Stimulated activated CD8-positive, alpha-beta memory T cell treated with anti-CD3 and anti-CD28 coated beads, Interleukin-15, amount 100 ng/mL, for 4 hours (primary cell): ENCODE measurements at places on chromosomes 6 and 20.

DNA sequence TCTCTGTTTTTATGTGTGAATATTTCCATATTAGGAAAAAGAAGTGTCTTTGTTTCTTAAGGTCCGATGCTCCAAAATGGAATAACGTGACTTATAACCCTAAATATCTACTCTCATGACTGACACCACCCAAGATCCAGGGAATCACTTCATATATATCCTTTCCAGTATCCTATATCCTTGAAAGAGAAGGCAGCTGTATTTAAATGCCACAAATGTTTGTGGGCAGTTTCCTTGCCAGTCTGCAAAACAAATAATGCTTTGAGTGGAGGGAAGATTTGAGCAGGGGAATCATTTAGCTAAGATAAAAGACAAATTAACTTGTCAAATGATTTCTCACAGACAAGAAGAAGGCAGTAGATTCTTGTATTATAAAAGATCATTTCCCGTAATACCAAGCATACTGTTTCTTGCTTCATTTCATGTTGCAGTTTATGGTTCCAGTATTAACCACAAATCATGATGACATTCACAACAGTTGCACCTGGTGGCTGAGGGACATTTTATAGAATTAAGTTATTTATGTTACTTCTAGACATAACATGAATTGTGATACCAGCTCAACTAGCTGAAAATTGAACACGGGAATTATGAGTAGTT is 30.0 kb upstream of the FABP7 start:
- DNase-seq = no peak

GRCh38 chr6:97304701-97305100 is 21.7 kb upstream of the MMS22L start:
- no peak for DNase-seq

DNA sequence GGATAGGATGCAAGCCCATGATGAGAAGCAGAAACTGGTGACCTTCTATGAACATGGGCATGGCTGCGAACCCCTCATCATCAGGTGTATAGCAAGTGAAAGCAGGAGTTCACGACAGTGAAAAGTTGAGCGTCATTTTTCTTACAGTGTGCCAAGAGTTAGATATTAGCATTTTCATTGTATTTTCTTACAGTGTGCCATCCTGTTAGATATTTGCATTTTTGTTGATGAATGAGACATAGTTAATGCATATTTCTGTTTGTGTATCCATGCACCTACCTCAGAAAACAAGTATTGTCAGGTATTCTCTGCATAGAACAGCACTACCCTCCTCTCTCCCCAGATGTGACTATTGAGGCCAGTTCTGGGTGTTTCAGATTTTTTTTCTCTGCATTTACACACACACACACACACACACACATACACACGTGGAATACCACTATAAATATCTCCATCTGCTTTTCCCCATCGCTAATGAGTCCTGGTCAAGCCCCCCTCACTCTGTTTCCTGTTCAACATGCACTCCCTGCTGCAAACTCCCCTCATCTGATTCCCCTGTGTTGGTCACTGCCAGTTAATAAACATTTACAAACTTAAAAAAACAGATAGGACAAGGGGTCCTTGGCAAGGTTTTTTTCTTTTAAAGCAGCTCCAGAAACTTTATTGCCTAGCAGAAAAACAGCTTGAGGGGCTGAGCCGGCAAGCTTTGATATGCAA is 41.7 kb downstream of the PLN start:
- no peak for DNase-seq

GRCh38 chr6:84074988-84075781 is 41.6 kb downstream of the MRAP2 start:
- no peak for DNase-seq

DNA sequence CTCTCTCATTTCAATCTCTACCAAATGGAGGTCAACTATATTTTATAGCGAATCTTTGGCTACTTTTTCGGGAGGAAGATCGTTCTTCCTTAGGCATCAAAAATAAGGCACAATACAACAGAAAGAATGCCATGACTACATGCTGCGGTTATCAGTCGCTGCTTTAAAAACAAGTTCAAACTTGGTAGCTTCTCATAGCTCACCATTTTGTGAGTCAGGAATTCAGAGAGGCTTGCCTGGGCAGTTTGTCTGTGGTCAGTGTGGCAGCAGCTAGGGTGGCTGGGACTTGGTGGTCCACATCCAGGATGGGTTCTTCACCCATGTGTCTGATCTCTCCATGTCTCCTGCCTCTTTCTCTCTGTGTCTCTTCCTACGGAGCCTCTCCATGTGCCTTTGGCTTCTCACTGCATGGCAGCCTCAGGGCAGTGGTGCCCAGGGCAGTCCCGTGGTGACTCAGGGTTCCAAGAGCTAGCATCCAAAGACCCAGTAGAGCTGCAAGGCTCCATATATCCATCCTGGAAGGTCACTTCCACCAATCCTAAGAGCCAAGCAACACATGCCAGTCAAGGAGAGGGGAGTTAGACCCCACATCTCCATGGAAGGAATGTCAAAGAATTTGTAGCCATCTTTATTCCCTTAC is 10.4 kb downstream of the SCML4 start:
- no peak for DNase-seq

GRCh38 chr6:139597771-139598755 is 223.6 kb upstream of the CITED2 start:
- no peak for DNase-seq

DNA sequence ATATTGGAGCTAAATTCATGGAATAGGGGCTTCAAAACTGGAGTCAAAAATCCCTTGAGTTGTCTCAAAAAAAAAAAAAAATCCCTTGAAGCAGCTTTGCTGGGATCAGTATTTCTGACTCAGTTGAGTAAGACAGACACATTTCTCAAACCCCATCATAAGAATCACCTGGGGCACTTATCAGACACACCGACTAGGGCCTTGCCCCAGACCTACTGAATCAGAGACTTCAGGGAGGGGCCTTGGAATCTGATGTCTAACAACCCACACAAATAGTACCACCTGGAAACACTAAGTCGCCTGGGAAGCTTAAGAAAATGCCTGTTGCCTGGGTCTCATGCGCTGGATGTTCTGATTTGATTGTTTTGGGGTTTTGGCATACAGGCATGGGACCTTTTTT is 44.9 kb upstream of the RNF144B start:
- no peak for DNase-seq

DNA sequence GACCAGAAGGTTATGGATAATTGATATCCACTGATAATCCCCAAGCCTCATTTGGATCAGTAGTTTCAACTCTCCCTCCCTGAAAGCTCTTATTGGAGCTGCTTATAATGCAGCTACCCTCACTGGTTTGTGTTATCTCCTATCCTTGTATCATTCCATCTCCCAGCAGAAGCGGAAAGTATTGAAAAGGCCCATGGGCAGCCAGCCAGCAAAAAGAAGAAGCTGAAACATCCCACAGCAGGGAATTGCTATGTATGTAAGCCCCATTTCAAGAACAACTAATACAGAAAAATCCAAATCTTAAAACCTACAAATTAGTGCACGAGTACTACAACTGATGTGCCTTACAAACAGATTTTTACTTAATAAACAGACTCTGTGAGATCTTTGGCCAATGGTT is 269.0 kb upstream of the ECI2 start:
- no peak for DNase-seq

DNA sequence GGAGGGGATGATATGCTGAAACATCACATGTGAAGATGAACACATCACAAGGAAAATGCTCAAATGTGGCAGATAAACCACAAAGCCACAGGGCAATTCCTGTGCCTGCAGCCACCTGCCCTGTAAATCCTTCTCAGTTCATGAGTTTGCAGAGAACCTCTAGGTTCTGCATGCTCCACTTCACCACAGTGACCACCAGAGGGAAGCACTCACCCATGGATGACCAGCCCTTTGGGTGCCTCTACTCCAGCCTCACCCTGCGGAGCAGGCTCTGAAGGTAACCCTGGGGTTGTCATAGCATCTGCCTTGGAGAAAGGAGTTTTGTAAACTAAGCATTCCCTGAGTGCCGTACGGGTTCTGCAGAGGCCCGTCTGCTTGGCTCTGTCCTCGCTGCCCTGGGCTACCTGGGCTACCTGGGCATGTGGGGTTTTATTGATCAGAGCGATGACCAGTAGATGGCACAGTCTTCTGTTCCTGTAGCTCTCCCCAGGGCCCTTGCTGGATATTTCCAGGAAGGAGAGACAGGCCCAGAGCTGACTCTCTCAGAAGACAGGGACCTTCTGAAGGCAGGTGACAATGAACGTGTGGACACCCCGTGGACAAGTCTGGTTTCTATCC is 31.7 kb upstream of the CST1 start:
- DNase-seq = no peak

DNA sequence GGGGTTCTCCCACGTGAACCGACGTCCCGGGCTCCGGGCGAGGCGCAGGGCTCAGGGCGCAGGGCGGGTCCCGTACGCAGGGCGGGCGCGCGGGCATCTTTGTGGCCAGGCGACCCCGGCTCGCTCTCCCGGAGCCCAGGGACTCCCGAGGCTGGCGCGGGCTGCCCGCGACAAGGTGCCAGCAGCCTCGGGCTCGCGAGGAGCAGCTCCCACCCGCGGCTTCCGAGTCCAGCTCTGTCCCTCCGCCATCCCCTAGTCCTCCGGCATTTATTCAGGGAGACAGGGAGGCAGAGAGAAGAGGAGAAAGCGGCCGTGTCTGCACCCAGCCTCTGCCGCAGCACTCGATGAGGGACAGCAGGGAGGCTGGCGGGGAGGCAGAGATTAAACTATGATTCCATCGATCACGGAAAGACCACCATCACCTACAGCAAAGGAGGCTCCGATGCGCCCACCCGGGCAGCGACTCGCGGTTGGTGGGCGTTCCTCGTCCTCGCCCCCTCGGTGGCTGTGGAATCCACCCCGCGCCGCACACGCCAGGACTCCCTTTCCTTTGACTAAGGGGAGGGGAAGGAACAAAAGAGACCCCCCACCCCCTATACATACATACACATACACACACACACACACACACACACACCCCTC is 1.1 kb downstream of the RGS17 start:
- DNase-seq = no peak

DNA sequence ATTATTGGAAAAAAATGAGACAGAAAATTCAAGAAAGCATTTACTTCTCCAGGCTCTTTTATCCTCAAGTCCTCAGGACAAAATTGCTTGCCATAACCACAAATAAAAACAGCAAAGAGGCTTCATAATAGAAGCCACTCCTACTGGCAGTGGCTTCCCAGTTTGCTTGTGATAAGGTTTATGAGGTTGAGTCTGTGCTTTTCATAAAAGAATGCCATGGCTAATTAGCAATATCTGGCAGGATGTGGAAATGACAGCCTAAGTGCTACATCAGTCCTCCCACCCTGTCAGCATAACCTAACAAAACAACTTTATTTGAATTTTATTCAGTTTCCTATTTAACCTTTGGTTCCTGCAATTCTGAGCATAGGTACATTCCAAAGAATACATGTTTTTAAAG is 80.9 kb upstream of the HTR1E start:
- DNase-seq = no peak

DNA sequence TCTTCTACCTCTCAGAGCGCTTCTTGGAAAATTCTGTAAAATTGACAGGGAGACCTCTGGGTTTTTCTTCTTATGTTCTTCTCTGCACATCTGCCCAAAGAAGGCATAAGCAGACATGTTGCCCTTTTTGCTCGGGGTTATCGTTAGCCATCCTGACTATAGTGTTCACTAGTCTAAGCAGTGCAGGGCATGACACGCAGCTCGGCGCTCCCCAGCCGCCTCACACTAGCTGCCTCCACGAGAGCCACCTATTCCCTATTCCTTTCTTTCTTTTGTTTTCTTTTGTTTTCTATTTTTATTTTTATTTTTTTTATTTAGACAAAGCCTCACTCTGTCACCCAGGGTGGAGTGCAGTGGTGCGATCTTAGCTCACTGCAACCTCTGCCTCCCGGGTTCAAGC is 100.2 kb upstream of the OPRM1 start:
- no peak for DNase-seq

GRCh38 chr20:23361119-23361475 is 885 bp upstream of the GZF1 start:
- DNase-seq = no peak

DNA sequence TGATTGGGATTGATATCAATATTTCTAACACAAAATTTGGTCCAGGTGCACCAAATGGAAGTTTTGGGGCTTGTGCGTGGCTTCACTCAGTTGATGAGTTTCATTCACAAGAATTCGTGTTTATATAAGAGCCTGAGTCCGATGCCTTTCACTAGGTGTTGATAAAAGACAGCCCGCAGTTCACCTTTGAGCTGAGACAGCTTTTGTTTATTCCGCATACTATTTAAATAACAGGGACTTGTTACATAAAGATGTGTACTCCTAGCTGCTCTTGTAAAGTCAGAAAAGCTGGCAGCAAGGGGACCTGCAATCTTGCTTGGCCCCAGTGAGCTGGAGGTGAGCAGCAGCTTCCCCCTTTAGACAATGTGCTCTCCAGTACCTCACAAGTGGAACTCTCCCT is 19.0 kb upstream of the NRN1 start:
- no peak for DNase-seq

DNA sequence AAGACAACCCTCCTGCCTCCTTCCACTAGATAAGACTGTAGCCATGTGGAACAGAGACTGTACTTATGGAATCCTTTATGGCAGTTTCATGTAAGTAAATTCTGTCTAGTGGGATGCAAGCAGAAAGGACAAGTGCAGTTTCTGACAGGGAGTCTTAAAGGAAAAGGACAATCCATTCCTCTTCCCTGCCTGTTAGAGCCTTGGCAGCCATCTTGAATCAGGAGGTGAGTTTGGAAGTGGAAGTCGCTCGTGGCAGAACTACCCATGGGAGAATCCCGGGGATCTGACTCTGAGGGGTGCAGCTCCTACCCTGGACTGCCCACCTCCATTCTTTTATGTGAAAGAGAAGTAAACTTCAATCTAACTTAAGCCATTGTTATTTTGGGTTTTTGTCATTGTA is 61.4 kb upstream of the AKAP12 start:
- DNase-seq = no peak

DNA sequence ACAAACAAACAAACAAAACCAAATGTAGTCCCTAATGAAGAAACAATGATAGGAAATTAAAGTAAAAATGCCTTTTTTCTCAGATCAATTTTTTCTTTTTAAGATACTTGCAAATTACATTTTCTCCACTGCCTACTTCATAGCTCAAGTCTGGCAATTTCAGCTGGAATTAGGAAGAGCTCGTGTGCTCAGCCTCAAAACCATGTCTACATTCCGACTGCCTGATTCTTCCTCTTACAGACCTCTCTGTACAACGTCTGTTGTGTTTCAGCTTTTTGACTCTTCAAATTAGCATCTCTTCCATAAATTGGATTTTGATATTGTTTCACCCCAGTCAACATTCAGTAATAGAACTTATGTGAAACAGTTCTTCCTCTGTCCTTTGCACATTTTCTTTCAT is 9.3 kb upstream of the EDN1 start:
- no peak for DNase-seq

GRCh38 chr6:143726015-143726647 is 48.4 kb downstream of the PHACTR2 start:
- DNase-seq = no peak

DNA sequence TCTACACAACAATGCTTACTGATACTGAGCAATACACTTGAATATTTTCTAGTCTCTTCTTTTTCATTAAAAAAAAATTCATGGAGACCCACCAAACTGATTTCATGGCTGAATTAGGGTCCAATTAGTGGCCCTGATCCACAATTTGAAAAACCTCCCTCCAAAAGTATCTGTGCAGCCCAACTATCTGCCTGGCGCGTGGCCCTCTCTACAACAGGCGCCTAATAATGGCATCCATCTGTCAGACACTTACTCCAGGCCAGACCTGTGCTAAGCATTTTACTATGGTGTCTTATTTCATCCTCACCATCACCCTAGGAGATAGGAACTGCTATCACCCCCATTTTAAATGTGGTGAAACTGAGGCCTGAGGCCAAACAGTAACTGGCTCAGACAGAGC is 14.0 kb downstream of the TFEB start:
- DNase-seq = no peak
